ENCODE measurements at places on chromosomes 13 and 19.
A peak's percentile ranks its signal among the peaks of the same experiment; 100 is the strongest.

- no peak for DNase-seq
Measured at GRCh38 chr13:100613031-100613430, 24.4 kb upstream of the GGACT start.

- DNase-seq = no peak
Measured at GRCh38 chr19:53634768-53635167, 3.0 kb downstream of the DPRX start.

- DNase-seq = no peak
Measured at GRCh38 chr19:46408664-46409039, 4.7 kb downstream of the CCDC8 start.

DNA sequence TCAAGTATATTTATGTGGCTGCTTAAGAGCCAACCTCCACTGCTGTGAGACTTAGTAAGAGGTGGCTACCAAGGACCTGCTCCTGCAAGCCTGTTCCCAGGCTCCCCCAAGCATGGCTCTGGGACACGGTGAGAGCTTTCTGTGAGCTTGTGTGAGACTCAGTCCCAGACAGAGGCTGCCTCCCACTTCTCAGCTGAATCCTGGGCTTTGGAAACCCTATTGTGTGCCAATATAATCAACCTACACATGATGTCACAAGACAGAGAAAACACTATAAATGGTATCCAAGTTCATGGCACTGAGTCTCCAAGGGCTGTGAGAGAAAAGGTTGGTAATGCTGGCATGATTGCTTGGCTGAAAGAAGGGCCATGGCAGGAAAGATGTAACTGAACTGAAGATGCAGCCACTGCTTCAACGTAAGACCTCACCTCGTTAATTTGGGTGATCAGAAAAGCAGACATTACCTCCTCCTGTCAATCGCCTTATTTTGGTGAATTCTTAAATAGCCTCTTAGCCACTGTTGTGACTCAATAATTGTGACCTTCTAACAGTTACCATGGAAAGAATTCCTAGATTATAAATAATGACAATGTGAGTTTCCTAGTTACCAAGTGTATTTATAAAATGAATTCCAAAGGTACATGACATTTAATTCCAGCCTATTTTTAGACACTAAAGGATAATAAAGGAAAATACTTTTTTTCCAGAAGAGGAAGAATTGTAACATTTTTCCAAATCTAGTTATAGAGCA lies 332.0 kb downstream of the IRS2 start:
- DNase-seq = no peak

- no peak for DNase-seq
Measured at GRCh38 chr13:24313439-24313838, 4.1 kb downstream of the C1QTNF9 start.

DNA sequence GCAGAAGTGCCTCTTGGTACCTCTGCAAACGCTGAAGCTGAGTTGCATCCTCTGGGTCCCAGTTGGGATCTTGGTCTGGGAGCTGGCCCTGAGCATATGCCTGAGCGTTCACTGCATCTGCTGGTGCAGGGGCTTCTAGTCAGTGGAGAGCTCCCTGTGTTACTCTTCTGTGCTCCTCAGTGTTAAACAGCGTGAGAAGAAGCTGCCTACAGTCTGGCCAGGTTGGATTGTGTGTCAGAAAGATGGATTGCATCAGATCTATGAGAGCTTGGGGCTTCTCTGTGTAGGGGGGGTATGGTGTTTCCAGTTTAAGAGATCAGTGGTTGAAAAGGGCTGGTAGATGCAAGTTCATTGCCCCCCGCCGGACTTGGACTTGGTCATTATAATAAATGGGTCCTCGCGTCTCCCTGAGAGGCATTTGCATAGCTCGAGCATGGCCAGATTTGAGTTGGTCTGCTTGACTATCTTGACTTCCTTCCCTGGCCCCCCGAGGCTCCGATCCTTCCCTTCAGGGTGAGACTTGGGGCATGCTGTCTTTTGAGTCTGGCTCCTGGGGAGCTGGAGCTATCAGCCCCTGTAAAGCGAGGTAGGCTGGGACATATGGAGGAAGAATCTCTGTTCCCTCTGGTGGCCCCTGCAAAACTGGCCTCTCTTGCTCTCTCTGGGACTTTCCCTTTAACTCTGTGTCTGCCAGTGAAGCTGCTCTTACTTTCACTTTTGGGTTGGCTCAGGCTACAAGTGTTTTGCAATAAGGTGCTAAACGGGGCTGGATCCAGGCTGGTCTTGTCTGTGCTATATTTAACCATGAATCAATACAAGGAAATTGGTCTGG lies 52.9 kb downstream of the OR10H4 start:
- no peak for DNase-seq

- no peak for DNase-seq
Measured at GRCh38 chr13:61664801-61665705, 249.4 kb upstream of the PCDH20 start.

DNA sequence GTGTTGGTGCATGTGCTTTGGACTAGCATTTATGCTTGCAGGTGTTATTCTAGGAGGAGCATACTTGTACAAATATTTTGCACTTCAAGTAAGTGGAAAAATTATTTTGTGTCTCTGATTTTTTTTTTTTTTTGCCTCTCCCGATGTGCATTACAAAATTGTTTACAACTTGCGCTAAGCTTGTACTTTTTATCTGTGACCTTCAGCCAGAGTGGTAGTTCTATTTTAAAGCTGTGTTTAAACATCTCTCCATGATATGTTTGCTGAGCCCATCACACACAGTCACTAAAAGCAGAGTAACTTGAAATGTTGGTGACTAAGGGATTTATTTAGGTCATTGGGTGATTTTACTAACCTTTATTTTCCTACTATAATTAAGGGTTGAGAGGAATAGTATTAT lies 20.8 kb downstream of the ITM2B start:
- no peak for DNase-seq

GRCh38 chr13:45055198-45055901 lies 65.0 kb upstream of the GTF2F2 start:
- DNase-seq = peak; percentile 10

DNA sequence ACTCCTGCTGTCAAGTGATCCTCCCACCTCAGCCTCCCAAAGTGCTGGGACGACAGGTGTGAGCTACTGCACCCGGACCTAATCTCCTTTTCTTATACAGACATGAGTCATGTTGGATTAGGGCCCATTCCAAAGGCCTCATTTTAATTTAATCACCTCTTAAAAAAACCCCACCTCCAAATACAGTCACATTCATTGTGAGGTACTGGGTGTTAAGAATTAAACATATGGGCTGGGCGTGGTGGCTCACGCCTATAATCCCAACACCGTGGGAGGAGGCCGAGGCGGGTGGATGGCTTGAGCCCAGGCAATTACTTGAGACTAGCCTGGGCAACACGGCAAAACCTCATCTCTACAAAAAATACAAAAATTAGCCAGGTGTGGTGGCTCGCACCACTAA lies 46.6 kb downstream of the PIN1 start:
- no peak for DNase-seq

DNA sequence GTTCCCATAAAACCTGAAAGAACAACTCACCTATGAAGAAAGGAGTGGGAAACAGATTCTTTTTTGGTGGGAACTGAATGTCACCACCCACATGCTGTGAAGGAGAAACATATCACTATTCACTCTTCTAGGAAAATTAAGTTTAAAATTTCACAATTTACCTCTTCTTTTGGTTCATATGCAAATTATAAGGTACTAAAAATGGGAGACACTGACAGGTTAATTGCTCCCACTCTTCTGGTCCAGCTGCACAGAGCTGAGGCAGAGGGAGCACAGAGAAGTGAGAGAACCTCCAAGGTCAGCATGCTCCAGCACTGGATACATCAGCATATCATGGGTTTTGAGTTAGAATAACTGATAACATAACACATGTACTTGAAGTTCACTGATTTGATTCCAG lies 186.9 kb downstream of the FGF14 start:
- no peak for DNase-seq

GRCh38 chr13:45702088-45702487 lies at the start of gene CBY2:
CBY2 (plus strand) TSS chr13:45702320; CDS start chr13:45702391, 71 bp downstream.
- DNase-seq = no peak

DNA sequence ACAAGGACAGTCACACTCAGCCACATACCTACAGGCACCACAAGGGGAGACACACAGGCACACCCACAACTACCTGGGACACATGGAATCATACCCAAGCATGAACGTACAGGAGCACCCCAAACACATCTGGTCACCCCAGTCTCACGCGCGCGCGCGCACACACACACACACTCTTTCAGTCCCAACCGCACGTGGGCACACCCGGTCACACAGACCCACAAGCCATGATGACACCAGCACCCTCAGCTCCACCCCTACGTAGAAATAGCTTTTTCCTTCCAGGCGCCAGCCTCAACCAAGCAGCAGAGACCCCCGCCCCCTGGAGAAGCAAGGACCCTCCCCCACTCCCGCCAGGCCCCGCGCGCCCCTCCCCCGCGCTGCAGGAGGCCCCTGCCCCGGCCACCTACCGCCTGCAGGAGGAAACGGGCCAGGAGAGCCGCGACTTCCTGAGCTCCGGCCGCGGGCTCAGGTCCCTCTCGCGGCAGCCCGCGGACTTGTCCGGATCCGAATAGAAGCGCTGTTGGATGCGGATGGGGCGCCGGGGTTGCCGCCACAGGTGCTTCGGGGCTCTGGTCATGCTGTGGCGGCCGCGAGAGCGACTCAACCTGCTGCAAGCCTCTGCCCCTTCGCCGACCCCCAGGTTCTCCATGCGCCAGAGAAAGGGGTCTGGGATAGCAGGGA lies 6.4 kb upstream of the PDE4C start:
- no peak for DNase-seq

GRCh38 chr19:48279747-48280146 lies 9.9 kb downstream of the ZNF114 start:
- no peak for DNase-seq

DNA sequence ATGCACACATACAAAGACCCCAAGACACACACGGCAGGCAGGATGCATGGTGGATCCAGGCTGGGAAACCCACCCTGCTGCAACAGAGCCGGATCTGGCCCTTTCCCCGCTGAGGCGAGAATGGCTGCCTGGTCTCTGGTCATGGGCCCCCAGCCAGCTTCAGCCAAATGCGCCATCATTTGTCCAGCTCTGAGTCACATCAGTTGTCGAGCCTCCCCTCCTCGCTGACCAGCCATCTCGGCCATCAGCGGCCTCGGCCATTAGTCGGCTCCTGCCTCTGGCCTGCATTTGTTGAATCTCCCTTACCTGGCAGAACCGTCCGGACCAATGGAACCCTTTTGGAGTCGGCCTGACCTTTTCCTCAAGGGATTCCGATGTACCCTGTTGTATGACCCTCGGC lies 38.5 kb upstream of the POU2F2 start:
- no peak for DNase-seq

DNA sequence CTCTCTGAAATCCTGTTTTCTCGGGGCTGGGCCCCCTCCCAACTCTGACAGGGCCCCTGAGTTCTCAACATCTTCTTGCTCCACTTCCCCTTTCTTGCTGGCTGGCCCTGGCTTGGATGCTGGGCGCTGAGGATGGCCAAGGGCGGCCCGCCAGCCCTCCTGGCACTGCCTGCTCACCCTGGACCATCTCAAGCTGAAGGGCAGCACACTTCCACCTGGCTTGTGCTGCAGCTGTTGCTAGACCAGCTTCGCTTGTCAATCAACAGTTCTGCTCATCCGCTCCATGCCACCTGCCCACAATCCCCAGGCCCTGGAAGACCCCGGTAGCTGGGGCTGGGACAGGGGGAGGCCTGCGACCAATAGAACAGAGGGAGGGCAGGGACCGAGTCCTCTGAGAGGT lies 6.9 kb upstream of the GMIP start:
- no peak for DNase-seq

GRCh38 chr13:40377783-40378182 lies 288.7 kb downstream of the FOXO1 start:
- DNase-seq = no peak

- no peak for DNase-seq
Measured at GRCh38 chr19:8673276-8673891, 25.2 kb downstream of the ACTL9 start.

DNA sequence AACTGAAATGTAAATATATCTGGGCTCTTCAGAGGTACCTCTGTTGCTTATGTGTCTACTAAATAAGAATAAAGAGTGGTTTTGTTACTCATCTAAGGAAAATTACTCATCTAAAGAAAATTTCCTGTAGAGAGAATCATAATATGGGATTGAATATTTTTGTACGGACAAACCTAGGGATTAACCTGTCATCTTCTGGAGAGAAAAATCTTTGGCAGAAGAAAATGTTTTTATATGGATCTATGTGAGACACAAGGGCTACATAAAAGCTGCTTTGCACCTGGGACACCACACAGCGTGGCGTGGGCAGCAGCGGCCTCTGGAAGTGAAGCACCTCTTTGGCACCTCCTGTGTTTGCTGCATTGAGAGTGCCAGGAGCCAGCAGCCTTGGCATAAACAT lies 242.9 kb upstream of the DACH1 start:
- DNase-seq = no peak

- DNase-seq = no peak
Measured at GRCh38 chr19:664913-665443, 2.0 kb upstream of the RNF126 start.

DNA sequence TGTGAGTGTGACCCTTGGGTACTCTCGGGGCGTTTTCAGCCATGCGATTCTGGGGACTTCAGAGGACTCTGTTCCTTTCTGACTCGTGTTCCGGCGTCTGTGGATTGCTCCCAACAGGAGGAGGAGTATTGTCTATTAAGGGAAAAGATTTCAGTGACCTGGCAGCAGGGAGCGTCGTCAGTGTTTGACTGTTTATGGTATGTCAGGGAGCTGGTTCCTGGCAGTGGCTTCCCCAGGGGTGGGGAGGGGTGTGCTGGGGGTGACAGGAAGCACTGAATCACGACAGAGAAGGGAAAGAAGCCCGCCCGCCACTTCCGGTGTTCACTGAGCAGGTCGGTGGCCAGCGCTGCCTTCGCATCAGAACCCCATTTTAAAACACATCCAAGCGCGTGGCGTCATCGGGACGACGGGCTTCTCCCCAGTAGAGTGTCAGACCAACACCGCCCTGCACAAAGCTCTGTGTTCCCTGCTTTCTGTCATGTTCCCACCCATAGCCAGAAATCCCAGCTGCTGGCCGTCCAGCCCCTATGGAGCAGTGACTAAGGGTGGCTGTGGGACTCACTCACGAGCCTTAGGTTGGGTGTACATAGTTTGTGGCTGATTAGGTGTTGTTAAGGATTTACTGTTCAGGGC lies 33.8 kb downstream of the COL4A2 start:
- no peak for DNase-seq

DNA sequence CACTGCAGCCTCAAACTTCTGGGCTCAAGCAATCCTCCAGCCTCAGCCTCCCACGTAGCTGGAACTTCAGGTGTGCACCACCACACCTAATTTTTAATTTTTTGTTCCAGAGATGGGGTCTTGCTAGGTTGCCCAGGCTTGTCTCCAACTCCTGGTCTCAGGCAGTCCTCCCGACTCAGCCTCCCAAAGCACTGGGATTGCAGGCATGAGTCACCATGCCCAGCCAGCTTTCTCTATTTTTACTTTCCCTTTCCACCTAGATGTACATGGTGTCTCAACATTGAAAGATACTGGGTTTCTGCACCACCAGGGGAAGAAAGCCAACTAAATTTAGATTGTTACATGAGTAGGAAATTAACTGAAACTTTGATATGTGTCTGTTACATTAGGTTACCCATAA lies 13.8 kb upstream of the ZNF846 start:
- DNase-seq = no peak

All from caudate nucleus (tissue), 63 donors.